T-helper 22 cell (primary cell): ENCODE measurements at places on chromosomes 7 and 10.

DNA sequence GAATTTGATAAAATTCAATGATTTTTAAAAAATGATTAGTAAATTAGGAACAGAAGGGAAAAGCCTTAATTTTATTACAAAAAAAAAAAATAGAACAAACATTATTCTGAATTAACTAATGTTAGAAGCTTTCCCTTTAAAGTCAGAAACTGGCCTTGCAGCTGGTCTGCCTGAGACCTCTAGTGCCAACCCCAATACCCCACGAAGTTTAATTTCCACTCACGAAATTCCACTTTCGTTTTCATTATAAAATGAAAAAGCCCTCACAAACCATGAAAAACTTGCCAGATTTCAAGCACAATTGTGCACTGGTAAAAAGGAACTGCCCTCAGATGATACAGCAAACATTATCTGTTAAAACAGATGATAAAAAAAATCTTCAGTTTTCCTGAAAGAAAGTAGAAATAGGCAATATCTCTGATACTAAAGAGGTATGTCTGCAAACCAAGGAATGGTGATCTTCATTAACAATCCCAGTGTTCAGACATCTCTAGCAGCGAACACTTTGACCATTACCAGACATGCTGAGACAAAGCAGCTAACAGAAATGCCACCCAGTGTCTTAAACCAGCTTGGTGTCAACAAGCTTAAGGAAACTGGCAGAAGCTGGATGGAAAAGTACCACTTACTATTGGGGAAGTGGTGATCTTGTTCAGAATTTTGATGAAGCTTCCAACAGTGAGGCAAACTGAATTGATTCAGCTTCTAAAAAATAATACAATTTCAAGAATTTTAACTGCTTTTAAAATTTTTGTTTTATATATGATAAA, 80.2 kb downstream of the PALS2 start:
- DNase-seq = no peak

- DNase-seq = no peak
These were observed 17.8 kb upstream of the IFIT2 start for GRCh38 chr10:89283936-89284475.

DNA sequence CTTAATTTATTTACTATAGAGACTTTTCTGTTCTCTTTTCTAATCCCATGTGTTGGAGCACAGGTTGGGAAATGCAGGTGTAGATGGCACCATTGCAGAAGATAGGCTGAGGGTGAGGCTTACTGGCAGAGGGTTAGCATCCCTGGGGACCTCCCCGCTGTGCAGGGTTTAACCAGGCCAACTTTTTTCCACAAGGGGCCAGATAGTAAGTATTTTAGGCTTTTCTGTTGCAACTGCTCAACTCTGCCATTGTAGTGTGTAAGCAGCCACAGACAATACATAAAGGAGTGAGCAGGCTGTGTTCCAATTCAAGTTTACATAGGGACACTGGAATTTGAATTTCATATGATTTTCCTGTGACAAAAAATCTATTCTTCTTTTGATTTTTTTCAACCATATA, 34.6 kb upstream of the AOAH start:
- DNase-seq = no peak

GRCh38 chr10:58577437-58577777, 64.7 kb downstream of the BICC1 start:
- DNase-seq = no peak

DNA sequence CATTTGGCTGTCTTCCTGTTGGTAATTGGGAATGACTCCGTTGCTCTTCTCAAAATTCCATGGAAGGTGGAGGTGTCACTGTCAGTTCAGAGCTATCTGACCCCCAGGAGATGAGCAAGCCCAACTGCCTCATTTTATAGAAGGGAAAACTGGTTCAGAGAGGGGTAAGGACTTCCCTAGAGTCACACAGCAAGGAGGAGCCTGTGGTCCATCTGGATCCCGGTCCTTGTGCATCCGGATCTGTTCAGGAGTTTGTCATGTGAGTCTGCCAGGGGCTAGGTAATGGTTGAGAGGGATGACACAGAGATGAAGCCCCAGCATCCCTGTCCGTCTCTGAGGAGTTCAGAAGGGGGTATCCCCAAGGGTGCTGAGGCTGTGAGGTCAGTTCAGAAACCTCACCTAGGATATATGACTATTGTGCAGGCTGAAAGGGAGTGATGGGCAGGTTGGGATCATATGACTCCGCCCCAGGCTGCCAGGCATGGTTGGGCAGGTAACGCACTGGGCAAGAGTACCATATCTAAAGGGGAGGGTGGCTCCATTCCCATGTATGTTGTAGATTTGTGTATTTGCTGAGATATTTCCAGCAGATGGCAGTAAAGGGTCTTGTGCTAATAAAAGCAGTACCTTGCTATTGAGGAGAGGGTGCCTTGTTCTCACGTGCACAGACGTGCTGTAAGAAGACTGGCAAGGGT, 16.0 kb upstream of the SLC29A3 start:
- no peak for DNase-seq

DNA sequence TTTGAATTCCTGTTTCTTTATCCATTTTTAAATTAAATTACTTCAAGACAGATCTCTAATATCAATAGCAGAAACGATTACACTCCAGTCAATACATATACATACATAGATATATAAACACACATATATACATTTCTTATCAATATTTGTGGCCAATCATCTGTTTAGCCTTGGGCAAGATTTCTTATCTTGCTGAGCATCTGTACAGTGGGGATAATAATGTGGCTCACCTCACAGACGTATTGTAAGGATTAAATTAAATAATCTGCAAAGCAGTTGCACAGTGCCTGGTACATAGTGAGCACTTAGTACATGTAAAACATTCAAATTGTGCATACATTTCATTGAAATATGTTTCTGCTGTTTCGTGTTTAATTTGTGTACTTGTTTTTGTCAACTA, 17.5 kb upstream of the CACNB2 start:
- no peak for DNase-seq

DNA sequence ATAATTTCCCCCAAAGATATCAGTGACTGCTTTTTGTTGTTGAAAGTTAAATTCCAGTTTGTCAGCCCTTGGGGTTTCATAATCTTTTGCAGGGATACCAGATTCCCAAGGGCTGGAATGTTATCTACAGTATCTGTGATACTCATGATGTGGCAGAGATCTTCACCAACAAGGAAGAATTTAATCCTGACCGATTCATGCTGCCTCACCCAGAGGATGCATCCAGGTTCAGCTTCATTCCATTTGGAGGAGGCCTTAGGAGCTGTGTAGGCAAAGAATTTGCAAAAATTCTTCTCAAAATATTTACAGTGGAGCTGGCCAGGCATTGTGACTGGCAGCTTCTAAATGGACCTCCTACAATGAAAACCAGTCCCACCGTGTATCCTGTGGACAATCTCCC, 3.2 kb downstream of the CYP26A1 start:
- no peak for DNase-seq

- DNase-seq = no peak
These were observed 19.7 kb downstream of the AHR start for GRCh38 chr7:17318146-17318545.

DNA sequence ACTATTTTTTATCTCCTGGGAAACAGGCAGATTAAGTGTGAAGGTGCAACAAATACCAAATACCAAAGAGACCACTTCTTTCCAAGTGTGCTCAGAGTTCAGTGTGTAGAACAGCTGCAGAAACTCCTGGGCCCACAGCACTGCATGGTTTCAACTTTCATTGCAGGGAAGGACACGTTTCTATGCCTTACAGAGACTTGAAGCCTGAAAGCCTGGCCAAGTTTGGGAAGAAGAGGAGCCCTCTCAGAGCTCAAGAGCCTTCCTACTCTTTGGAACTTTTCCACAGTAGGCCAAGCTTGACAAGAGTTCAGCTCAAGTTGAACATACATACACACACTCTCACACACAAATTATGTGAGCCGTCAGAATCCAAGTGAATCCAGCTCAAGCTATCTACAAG, 2.5 kb downstream of the HOXA4 start:
- no peak for DNase-seq

GRCh38 chr10:118918116-118918515, 111.4 kb upstream of the NANOS1 start:
- DNase-seq = no peak

DNA sequence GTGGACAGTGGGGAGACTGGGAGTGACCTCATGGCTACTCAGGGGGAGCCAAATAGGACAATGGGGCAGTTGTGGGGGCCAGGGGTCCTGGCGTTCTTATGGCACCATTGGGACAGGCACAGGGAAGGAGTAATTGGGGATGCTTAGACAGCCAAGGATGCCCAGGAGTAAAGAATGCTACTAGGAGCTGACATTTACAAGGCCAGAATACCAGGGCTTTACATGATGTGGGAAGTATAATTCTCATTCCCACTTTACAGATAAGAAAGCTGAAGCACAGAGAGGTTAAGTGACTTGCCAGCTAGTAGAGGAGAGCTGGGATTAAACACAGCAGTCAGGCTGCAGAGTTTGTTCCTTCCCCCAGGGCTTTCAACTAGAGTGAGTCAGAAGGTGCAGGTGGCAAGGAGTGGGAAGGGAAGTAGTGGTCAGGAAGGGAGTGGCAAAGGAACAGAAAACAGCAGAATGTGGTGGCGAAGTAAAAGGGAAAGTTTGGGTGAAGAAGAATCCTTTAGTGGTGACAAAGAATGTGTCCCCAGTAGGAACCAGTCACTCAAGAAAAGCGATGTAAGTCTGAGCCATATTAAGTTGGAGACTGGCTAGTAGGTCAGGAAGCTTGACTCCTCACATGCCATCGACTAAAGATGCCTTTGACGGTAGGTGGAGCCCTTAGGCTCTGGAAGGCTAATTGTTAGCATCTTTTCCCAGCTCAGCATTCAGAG, 32.8 kb downstream of the CPVL start:
- no peak for DNase-seq

DNA sequence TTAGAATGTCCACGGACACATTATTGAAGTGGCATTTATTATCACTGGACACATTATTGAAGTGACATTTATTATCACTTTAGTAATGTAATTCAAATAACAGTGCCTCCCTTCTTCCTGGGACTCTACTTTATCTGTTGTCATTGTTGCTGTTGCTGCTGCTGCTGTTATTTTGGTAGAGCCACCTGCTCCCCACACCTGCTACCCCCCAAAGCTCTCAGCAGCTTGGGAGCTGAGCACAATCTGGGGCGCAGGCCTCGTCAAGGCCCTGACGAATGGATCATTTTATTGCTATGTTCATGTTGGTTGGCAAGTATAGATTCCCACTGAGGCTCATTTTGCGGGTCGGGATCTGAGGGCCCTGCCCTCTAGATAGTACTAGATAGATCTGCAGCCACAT, 24.8 kb downstream of the FIGNL1 start:
- no peak for DNase-seq

DNA sequence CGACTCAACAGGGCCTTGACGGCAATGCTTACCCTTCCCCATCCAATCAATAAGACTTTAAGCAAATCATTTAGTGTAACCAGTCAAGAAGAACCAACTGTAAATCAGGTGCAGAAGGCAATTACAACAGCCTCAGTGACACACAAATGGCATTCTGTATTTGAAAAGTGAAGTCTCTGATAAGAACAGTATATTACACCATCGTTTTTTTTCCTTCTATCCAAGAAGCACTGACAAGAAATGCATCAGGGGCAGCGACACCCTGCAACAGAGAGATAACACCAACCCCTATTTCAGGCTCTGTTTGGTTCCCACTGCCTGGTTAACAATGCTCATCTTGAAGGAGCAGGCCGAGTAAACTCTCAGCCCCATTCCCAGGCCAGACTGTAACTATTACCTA, 204.0 kb upstream of the AOAH start:
- DNase-seq = no peak

DNA sequence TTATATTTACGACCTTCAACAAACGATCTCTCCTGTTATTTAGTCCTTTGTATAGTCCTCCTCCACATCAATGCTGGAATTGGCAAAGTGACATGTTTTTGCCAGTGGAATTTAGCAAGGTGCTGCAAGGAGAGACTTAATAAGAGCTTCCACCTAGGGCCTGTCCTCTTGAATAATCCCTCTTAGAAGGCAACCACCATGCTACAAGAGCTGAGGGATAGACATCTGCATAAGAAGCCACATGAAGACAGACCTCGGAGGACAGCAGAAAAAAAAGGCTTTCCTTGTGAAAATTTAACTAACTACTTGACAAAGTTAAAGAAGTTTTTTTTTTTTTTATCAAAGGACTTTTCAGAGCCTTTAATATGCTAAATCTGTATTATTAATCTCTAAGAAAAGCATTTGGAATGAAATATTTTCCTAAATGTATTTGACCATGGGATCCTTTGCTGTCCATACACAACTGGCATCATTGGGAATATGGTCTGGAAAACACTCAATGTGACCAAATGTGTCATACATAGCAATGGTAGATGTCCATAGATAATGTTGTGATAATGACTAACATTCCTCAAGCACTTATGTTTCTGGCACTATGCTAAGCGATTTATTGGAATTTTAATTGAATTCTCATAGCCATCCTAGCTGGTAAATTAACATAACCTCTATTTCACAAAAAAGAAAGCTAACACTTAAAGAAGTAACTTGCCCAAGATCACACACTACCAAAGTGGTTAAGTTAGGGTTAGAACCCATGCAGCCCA, 13.2 kb downstream of the HYCC1 start:
- DNase-seq = no peak

GRCh38 chr7:76405738-76406137, 3.8 kb downstream of the SSC4D start:
- DNase-seq = no peak

DNA sequence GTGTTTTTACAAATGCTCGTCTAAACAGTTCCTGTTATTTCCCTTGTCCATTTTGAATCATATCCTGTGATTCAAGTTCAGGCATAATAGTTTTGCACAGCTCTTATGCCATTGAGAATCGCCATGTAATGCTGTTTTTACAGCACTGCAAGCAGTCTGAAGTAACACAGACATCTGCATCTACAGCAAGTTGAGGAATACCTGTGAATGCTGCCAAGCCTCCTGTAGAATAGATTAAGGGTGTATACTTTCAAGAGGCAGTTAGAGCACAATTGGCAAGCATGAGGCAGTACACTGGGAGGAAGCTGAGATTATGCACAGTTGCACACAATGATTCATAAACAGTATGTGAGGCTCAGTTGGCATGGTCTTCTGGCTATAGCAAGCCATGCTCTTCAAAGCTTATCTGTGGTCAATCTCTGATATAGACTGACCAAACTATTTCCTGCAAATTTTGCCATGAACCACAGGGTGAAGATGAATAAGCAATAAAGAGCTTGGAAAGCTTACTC, 121.9 kb upstream of the AKR1E2 start:
- DNase-seq = no peak

GRCh38 chr7:144049491-144049890, 743 bp downstream of the OR2A5 start:
- no peak for DNase-seq

GRCh38 chr10:45997994-45998763, 25.9 kb downstream of the TIMM23 start:
- no peak for DNase-seq

DNA sequence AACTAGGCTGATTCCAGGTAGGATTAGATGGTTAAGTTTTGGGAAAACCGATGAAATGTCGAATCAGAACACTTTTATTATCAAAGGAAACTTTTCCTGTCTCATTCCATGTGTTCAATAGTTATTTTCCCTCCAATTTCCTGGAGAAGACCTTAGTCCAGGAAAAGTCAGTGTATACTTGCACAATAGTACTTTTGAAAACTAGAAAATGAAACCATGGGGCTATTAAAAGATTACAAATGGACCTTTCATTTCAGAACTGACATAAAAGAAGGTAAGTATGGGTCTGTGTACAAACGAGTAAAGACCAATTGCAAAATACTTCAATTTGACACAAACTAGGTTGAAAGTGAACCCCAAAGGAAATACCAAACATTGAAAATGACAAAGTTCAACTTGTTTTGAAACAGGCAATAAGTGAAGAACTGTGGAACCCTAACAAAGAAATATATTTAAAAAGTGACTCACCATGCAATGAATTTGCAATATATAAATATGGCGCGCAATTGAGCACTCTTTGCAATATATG, 2.1 kb downstream of the AVPI1 start:
- DNase-seq = no peak
